NCI-H1105 (cell line): ENCODE measurements at places on chromosomes 2 and 18.

DNA sequence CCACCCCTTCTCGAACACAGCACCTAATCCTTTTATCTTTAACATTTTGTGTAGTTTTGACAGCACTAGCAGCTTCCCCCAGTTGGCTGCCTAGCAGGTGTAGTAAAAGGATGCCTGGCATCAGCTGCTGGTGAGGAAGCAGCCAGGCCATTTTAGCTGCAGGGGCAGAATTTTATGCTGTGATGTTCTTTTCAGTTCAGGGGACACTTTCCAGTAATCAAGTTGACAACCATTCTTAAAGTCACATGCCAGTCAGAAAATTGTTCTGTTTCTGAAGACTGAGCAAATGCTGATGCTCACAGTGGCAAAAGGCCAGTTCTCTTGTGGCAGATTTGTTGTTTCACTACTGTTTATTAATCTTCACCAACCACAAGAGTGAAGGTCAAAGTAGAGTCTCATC, 570.8 kb downstream of the CCDC85A start:
- DNase-seq, result no peak

DNA sequence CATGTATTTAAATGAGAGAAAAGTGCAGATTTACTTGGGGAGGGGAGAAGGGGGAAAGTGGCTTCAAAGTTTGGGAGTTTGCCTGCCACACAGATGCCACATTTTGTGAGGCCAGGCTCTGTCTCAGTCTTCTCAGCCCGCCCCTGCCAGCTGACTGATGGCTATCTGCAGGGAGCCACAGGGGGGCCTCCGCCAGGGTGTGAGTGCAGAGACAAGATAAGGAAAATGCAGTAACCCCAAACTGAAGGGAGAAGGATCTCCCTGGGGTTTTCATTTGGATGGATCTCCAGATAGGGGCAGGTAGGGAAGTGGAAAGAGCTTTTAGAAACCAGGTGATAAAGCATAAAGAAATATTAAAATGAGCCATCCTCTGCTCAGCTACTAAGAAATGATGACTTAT, 128.8 kb downstream of the ZNF521 start:
- DNase-seq, result no peak

DNA sequence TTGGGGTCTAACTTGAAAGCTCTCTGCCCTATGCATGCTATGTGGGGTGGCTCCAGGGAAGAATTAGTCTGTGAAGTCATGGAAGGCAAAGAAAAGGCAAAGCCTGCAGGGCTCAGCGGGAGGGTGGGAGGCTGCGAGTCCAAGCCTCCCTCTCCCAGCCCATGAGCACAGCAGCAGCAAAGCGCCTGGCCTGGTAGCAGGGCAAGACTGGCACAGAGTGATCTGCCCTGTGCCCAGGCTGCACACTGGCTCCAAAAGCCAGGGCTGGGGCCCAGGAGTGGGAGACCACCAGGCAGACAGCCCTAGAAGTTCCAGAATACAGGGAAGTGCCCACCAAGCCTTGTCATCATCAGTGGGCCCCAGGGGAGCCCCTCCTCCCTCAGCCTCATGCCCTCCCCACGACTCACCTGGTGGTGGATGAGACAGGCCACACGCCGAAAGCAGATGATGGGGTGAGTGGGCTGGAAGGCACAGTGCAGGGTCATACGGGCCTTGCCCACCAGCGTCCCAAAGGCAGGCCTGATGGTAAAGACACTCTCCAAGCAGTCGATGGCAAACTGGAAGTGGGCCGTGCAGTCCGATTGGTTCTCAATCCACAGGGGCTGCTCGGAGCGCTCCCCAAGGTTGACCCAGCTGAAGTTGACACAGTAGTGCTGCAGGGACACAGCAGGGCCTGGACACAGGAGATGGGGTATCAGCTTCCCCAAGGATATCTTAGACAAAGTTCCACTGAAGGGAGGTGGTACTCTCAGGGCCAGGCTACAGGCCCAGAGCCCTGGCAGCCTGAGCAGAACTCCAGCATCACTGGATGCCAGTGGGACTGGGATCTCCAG, 12.1 kb downstream of the CFAP65 start:
- DNase-seq, result no peak

DNA sequence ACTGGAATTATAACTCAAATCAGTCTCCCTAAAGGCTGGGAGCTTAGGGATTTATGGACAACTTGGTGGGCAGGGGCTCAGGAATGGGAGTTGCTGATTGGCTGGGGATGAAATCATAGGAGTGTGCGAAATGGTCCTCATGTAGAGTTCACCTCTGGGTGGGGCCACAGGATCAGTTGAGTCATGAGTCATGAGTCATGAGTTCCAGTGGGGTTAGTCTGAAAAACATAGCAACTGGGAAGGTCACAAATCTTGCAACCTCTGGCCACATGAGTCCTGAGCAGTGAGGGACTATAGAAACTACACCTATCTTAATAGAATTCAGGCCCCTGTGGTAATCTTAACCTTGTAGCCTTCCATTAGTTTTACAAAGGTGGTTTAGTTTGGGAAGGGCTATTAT, 383.3 kb downstream of the RBM43 start:
- no peak for DNase-seq

DNA sequence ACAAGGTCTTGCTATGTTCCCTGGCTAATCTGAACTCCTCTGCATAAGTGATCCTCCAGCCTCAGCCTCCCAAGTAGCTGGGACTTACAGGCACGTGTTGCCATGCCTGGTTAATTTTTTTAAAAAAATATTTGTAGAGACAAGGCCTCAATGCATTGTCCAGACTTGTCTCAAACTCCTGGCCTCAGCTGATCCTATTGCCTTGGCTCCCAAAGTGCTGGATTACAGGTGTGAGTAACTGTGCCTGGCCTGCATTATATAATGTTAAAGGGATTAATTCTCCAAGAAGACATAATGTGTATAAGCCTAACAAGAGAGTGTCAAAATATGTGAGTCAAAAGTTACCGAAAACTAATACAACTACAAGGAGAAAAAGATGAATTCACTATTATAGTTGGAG, 32.2 kb downstream of the BUB1 start:
- DNase-seq, result no peak

DNA sequence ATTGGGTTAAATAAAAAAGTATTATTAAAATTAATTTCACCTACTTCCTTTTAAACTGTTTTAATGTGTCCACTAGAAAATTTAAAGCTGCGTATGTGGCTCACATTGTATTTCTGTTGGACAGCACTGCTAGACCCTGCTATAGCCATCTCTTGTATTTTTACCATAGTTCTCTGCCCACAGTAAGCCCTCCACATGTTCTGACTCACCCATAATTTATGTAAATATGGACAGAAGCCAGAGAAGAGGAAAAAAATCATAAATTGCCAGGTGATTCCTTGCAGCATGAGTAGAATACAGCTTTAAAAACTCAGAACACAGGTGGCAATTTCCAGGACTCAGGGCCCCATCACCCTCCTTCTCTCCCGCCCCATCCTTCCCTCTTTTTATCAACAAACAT, 142.4 kb upstream of the MEX3C start:
- DNase-seq, result no peak

DNA sequence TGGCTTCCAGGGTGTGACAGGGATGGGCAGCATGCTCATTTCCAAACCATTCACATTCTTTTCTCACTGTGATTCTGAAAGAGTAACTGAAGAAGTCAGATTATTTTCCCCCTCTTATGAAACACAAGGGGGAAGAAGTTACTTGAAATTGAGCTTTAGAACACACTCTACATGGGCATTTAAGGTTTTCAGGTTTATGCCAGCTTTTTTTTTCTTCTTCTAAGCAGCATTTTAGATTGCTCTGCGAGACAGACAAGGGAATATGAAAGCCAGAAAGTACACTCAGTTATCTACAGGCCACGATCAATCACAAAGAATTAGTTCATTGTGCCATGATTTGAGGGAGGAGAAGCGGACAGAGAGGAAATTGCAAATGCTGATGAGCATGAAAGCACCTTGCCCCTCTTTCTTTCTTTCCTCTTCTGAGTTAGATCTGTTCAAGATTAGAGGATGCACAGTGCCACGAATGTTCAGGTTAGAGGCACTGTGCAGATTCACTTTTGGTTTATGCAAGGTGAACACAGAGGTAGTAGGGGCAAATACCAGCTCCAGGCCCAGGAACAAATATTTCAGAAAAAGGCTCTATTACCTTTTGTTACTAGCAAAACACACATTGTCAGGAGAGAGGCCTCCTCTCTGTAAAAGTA, 49.2 kb downstream of the CXCR4 start:
- no peak for DNase-seq

- DNase-seq, result no peak
Measured at GRCh38 chr18:13465124-13465446, 246.5 kb downstream of the LDLRAD4 start.

- DNase-seq, result no peak
Measured at GRCh38 chr2:123035541-123035940, 989.5 kb upstream of the CNTNAP5 start.

DNA sequence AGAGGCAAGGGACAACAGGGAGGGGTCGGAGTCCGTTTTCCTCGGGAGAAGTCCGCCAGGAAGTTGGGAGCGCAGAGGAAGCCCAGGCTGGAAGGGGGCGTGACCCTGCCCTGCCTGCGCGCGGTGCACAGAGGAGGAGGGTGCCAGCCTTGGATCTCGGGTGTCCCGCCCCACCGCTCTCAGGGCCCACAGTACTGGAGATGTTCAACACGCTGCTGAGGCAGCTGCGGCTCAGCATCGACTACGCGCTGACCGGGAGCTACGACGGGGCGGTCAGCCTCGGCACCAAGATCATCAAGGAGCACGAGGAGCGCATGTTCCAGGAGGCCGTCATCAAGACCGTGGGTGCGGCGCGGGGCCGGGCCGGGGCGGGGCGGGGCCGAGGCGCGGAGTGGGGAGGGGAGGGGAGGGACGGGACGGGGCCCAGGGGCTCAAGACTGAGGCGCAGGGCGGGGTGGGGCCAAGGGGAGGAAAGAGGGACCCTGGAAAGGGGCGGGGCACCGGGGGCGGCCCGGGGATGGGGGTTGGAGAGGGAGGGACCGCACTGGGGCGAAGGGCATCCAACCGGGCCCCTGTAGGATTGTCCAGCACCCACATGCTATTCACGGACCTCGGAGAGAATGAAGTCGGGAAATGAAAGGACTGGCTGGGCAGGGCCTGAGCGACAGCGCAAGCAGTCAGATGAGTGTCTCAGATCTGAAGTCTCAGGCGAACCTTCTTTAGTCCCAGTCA, 36.6 kb downstream of the POMC start:
- no peak for DNase-seq

- DNase-seq, result no peak
Measured at GRCh38 chr18:79574938-79575525, 104.6 kb upstream of the CTDP1 start.

DNA sequence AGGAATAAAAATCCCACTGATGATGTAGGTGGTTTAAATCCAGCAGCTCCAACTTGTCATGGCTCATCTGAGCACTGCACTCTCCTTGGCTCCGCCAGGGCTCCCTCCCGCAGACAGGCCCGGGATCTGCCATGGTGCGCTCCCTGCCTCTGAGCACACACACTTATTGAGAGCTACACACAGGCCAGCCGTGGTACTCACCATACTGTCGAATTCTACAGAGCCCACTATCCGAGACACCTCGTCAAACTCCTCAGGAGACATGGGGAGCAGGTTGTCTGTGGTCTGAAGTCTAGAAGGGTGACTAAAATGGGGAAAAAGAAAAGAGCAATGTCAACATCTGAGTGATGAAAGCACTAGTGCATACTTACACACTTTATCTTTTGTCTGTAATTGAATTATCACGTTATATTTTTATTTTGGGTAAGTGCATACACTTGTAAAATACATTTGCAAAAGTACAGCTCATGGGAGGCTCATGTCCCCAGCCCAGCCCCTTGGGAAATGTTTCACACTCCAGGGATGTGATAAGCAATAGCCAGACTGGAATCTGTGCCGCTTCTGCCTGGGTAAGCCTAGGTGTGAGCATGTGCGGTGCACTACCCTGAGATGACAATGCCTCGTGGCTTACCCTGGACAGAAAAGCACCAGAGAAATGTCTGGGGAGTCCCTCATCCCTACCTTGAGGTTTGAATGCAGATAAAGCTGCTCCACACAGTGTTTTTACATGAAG, 39.2 kb downstream of the STAT1 start:
- no peak for DNase-seq

DNA sequence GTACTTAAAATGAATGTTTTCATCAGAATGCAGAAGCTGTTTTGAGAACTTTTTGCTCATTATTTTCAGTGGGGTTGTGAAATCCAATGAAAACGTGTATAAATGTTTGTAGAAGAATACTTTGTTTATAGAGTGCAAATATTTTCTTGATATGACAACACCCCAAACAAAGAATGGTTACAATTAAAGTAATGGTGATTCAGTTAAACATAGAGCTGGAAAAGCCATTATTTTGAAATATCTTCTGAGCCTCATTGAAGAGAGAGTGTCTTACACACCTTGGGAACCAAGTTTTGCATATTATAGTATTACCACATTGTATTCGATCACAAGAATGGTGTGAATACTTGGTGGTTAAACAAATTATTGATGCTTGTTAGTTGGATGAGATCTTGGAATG, 48.7 kb downstream of the SPTBN1 start:
- DNase-seq, result no peak

DNA sequence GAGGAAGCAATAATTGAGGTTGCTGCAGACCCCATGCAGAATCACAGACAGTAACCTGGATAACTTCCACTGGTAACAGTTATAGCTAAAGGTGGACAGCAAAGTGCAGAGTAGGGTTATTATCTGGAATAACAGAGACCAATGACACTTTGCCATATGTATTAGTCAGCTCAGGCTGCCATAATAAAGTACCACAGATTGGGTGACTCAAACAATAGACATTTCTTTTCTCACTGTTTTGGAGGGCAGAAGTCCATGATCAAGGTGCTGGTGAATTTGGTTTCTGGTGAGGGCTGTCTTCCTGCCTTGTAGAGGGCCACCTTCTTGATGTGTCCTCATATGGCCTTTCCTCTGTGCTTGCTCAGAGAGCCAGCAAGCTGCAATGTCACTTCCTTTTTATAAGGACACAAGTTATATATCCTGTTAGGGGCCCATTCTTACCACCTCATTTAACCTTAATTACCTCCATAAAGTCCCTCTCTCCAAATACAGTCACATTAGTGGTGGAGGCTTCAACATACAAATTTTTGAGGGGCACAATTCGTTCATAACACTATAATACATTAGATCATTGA, 191.0 kb upstream of the LRP1B start:
- no peak for DNase-seq

DNA sequence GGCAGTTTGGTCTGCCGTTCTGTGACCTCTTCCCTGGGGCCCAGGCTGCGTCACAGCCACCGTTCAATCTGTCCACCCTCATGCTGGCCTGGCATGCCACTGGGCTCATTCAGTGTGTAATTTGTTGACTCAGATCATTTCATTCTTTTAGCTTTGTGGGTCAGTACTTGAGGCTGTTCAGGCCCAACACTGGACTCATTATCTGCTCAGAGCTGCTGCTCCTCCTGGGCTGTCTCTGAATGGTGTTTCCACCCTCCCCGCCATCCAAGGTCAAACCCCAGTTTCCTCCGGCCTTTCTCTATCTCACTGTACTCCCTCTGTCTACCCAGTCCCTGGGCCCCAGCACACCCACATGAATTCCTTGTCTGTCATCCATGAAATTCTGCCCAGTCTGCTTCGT, 152.4 kb upstream of the NCK2 start:
- no peak for DNase-seq

- no peak for DNase-seq
Measured at GRCh38 chr2:180478883-180479282, 471.8 kb upstream of the CWC22 start.

GRCh38 chr2:191415101-191415500, 169.9 kb downstream of the MYO1B start:
- no peak for DNase-seq
